ENCODE measurements at places on chromosomes 6 and 20.

DNA sequence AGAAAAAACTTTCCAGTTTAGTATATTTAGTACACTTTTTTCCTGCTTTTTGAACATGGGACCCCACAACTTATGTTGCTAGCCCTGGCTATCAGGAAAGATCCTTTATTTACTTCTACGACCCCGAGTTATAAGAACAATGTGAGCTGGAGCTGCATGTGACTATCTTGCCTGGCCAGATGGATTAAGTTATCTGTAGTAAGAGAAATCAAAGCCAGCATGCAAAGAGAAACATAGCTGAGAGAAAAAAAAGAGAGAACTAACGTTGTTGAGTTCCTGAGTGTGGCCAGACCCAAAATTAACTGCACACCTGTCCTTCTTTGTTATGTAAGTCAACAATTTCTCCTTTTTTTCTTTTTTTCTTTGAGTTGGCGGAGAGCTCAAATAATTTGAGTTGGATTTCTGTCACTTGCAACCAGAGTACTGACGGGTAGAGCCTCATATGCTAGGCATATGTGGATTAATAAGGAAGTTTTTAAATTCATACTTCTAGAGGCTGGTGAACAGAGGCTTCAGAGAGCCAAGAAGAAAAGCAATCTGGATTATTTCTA is 219.5 kb downstream of the HACE1 start:
- no peak for DNase-seq

DNA sequence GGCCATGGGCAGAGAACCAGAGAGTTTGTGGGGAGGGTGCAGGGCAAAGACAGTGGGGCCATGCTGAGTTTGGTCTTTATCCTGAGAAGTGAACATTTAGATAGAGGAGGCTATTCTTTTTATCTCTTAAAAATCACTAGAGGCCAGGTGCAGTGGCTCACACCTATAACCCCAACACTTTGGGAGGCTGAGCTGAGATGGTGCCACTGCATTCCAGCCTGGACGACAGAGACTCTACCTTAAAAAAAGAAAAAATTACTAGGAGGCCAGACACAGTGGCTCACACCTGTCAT is 8.7 kb downstream of the PXMP4 start:
- no peak for DNase-seq

GRCh38 chr6:6332811-6333244 is 12.4 kb upstream of the F13A1 start:
- DNase-seq = no peak

GRCh38 chr20:22717466-22717865 is 133.1 kb upstream of the FOXA2 start:
- no peak for DNase-seq
